HCT116 (cell line): ENCODE measurements at places on chromosomes 13 and 19.

DNA sequence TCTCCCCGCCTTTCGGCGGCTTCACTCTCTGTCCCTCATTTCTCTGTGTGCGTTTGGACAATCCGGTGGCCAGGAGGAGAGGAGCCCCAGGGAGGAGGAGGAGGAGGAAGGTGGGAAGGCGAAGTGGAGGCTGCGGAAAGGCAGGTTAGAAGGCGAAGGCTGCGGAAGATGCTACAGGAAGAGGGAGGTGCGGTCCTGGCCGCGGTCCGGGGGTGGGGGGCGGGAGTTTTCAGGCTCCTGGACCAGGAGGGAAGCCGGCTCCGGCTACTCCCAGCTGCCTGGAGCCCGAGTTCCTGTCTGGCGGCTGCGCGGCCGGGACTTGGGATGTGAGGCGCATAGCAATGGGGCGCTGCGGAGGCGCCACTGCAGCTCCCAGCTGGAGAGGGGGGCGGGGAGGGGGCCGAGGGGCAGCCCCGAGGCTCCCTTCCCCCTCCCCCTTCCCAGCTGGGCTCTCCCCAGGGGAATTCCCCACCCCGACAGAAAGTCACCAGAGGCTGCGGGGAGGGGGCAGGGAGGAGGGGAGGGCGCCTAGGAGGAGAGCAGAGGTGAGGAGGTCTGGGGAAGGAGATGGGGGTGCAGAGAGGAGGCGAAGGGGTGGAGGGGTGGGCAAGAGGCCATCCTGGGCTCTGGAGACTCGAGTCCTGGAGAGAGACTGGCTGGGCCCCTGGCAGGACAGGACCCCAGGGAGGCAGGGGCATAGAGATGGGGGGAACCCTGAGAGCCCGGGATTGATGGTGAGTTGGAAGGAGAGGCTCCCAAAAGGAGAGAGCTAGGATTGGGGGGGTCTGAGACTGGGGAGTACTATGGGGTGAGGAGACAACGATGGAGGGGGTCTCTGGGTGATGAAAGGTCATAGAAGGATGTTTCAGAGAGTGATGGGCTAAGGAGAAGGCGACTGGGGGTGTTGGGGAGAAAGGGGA, 2.0 kb downstream of the LRRC4B start:
- DNase-seq, result no peak

DNA sequence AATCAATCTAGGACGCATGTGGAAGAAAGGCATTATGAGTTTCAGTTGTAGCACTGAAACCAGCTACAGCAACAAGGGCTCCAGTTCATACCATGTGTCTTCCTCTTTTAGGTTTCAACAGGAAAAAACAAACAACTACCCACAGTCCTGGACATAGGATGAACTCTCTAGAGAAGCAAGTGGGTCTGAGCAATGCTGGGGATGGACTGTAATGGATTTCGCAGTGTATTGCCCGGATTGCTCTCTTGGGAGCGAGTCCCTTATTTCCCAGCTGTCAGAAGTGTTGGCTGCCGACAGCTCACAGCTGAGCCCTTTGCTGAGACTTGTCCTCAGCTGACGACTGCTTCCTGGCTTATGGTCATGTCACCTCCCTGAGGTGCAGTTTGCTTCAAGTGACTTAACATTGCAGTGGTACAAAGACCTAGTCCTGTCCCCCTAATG, 12.1 kb upstream of the MYCBP2 start:
- DNase-seq, result no peak

DNA sequence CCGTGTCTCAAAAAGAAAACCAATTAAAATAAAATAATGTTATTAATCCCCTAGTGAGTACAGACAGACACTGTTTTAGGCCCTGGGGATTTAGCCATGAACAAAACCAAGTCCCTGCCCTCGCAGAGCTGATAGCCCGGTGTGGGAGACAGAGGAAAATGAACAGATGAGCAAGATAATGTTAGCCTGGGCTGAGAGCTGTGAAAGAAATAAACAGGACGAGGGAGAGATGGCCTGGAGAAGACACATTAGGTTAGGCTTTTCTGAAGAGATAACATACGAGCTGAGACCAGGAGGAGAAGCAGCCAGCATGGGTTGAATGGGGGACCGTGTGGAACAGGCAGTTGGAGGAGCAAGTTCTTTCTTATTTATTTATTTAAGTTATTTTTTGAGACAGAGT, 9.0 kb downstream of the RELB start:
- DNase-seq, result no peak

DNA sequence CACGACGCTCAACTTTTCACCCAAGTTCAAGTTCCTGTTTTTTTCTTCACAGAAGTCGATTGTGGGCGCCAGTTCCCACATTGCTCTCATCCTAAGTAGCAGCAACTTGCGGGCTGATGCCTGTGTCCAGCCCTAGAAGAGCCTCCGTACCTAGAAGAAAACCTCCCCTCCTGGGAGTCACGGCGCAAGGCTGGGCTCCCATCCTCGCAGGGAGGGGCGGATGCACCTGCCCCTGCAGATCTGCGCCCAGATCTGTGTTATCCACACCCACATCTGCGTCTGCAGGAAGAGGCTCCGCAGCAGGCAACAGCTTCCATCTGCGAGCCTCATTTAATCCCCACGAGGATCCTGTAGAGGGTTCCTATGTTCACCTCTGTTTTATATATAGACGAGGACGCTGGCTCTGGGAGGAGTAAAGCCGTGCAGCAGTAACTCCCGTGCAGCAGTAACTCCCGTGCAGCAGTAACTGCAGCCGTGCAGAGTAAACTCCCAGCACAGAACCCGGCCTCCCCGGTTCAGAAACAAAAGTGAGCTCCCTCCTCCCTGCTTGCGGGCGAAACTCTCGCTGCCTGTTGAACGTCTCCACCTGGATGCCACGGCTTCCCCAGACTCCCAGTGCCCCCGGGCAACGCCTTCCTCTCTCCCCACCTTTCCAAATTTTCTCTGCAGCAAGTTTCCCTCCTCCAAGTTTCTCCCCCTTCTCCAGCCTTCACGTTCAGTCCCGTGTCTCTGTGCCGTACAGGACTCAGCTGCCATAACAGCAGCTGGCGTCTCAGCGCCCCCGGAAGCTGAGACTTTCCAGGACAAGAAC, 23.5 kb upstream of the LAIR1 start:
- no peak for DNase-seq

DNA sequence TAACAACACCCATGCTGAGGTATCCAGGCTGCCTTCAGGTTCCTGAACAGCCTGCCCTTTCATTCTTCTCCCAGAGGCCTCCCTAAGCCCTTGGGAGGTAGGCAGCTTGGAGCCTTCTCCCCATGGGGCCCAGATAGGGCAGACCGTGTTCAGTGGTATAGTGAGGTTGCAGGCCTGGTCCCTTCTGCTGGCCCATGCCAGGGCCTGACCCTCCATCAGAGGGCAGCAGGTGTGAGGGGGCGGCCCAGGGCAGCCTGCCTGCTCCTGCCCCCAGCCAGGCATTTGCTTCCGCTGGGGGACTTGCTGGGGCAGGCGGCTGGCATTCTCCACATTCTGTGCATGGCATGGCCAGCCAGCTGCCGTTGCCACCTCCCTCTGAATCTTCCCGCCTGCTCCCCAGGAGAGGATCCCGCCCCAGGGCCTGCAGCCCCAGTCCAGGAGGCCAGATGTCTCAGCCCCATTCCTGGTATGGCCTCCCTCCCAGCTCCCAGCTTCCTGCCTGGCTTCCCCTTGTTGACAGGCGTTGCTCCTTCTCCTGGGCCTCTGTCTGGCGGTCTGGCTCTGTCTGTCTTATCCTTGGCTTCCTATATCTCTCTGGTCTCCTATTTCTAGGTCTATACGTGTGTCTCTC, 8.9 kb downstream of the CIC start:
- no peak for DNase-seq

- DNase-seq, result no peak
Measured at GRCh38 chr13:60267498-60268202, 103.9 kb upstream of the DIAPH3 start.

DNA sequence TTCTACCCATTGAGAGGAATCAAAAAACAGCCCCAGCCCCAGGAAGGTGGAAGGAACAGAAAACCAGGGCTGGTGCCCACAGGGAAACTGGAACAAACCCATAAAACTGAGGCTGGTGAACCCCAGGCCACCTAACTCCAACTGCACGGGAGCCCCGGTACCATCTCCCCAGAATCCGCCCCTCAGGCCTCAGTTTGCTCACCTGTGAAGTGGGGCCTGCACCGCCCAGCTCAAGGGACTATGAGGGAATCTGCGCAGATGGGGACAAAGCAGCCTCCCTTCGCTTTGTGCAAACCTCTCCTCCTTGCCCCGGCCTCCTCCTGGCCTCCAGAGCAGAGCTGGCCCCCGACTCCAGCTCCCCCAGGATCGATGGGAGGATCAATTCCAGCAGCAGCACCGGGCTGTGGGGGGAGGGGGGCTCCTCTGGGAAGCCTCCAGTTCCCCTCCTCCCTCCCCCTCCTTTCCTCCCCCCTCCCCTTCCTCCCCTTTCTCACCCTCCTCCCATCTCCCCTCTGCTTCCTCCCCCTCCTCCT, 9.1 kb upstream of the ONECUT3 start:
- no peak for DNase-seq

DNA sequence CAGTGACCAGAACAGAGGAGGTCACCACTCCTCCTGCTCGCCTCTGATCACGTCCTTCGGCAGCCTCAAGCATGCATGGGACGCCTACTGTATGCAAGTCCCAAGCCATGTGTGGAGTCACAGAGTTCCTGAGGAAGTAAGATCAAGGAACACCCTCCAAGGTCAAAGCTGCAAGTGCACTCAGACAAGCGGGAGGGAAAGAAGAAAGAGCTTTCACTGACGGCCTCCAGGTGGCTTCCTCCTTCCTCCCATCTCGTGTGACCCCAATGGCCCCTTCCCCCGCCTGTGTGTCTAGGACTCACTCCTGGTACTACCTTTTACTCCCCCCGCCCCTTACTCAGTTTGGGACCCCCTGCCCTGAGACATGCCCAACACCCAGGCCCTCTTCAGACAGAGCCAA, 6.1 kb downstream of the HAUS8 start:
- DNase-seq, result no peak

GRCh38 chr13:24313439-24313838, 4.1 kb downstream of the C1QTNF9 start:
- no peak for DNase-seq

DNA sequence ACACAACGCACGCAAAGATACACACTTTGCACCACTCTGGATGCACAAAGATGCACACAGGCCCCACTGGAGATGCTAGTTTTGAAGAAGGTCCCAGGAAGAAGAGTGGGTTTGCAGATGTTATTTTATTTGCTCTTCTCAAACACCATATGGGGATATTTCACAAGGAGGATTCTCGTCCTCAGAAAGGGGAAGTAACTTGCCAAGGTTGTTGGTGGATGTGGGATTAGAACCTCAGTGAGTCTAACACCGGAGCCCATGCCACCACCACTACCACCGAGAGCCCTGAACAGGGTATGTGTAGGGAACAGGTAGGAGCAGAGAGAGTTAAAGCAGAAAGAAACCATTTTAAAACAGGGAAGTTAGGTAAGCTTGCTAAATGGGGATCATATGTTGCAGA, 9.6 kb upstream of the CEACAM6 start:
- DNase-seq, result no peak

GRCh38 chr19:58356766-58357480, 3.6 kb upstream of the A1BG start:
- no peak for DNase-seq

GRCh38 chr19:53624771-53625545, 6.8 kb upstream of the DPRX start:
- no peak for DNase-seq

GRCh38 chr19:44951179-44952159, 3.7 kb upstream of the CLPTM1 start:
- peak; percentile 66 for DNase-seq

- no peak for DNase-seq
Measured at GRCh38 chr13:47437406-47437805, 540.6 kb upstream of the HTR2A start.

DNA sequence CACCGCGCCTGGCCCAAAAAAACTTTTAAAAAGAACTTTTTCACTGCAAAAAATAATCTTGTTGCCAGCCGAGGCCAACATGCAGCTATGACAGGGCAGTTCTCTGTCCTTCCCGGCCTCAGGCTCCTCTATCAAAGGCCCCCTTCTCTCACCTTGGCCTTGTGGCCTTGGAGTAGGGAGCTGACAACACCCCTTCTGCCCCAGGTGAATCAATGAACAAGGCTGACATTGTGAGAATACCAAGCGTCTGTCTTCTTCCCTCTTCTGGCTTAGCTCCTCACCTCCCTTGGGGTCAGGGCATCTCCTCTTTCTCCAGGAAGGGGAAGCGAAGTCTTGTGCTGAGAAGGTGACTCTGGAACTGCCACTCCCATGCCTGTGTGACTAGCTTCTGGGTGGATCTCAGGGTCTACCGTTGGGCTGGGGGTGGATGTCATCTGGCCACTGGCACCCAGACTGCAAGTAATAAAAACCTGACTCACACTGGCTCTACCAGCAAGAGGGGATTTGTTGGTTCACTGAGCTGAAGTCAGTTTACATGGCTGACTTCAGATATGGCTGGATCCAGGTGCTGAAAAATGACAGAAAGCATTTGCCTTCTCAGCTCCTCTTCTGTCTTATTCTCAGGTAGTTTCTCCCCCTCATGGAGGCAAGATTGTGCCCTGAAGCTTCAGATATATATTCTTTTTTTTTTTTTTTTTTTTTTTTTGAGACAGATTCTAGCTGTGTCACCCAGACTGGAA, 6.3 kb downstream of the C19orf38 start:
- DNase-seq, result no peak

- DNase-seq, result no peak
Measured at GRCh38 chr19:46232468-46232867, 2.9 kb downstream of the IGFL1 start.

- no peak for DNase-seq
Measured at GRCh38 chr19:294341-294945, 3.2 kb upstream of the PLPP2 start.

DNA sequence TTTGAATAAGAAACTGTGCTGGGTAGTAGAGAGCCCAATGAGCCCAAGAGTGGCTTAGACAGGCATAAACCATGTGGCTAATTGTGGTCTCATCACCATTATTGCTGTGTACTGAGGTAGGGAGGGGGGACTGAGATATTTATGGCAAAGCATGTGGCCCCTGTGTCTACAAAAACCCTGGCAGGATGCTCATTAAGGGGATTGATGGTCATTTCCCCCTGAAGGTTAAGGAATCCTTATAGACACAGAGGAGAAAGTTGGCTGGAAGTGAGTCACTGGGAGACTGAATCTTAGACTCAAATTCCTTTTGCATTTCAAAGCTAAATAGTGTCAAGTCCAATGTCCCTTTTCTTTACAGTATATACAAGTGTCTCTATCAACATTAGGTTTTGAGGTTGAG, 9.8 kb upstream of the DACT3 start:
- DNase-seq, result no peak

DNA sequence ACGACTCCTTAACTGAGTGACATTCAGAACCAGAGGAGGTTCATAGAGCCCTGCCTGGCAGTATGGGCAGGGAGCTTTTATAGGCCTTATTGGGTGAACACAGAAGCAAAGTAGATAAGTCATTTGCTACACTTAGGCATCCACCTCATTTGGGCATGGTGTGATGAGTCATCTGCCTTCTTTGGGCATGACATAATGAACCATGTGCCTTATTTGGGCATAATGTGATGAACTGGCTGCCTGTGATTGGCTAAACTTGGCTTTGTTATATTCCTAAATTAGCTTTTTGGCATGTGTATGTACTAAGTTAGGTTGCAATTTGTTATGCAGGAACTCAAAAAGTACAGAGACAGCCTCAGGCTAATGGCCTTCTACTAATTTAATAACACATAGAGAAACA, 2210.2 kb upstream of the PCDH20 start:
- no peak for DNase-seq
